ENCODE measurements at places on chromosomes 1 and 21.

- DNase-seq = no peak
These were observed 64.6 kb upstream of the DIP2A start for GRCh38 chr21:46393941-46394594.

GRCh38 chr1:27622828-27623227 is 12.2 kb downstream of the FGR start:
- no peak for DNase-seq

- DNase-seq = no peak
These were observed 2.1 kb downstream of the SASS6 start for GRCh38 chr1:100130552-100131077.

GRCh38 chr1:220888417-220888986 is 9.3 kb downstream of the HLX start:
- no peak for DNase-seq

DNA sequence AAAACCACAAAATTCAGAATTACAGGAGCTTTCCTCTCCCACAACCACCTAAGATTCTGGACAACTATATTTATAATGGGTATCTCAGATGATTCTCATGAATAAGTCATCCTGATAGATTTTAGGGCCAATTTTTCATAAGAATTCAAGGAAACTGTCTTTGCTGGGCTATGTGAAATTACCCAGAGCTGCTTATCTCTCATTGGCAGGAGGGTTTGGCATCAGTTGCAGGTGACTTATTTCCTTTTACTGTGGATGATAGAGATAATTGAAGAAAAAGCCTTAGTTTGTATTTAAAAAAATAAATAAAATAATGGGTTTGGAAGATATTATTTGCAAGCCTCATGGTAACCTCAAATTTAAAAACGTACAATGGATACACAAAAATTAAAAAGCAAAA is 38.2 kb upstream of the WDR26 start:
- DNase-seq = no peak

DNA sequence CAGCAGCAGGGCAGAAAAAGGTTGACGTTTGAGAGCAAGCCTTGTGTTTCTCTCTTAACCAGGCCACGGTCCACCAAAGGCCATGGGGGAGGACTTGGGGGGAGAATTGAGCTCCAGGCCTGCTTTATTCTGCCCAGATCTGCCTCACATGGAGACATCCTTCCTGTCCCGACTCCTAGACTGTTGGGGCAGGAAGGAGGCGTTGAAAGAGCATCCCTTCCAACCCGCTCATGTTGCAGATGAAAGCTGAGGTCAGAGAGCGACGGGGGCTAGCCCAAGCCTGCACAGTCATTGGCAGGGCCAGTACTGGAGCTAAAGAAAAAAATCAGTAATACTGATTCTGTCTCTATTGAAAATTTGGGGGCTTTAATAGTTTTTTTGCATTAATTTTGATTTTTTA is 46.6 kb downstream of the MYOM3 start:
- no peak for DNase-seq

- peak; percentile 60 for DNase-seq
These were observed 207.7 kb downstream of the HHAT start for GRCh38 chr1:210536254-210536961.

DNA sequence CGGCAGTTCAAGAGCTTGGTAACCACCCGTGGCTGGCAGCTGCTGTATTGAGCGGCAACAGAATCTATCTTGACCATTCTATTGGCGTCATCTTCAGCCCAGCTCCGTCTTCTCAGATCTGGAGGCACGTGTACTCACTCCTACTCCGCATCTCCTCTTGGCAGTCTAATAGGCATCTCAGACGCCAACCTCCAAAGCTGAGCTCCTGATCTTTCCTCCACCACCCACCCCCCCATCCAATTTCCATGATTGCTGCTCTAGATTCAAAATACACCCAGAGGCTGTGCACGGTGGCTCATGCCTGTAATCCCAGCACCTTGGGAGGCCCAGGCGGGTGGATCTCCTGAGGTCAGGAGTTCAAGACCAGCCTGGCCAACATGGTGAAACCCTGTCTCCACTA is 84.6 kb upstream of the CASZ1 start:
- no peak for DNase-seq

DNA sequence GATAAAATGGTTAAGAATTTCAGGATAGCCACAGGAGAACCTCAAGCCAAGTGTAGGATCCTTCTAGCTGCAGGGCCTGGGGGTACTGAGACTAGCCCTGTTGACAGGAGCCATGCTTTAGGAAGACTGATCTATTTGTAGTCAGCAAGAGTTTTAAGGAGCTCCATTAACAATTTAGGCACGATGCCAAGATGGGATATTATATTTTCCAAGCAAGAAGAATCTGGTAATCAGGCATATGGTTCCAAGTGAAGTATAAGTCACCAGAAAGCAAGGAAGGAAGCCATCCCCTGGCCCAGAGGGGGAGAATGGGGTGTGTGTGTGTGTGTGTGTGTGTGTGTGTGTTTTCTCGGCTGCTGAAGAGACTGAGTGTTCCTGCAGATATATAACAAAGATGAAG is 7.0 kb downstream of the IFNAR2 start:
- DNase-seq = no peak

DNA sequence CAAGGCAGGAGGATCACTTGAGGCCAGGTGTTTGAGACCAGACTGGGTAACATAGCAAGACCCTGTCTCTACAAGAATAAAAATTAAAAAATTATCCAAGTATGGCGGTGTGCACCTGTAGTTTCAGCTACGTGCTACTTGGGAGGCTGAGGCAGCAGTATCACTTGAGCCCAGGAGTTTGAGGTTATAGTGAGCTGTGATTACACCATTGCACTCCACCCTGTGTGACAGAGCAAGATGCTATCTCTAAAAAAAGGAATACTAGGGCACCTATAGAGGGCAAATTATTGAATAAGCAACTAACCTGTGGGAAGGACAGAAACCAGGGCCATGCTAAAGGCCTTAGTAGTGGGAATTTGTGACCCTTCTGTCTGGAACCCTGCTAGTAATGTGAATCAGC is 86.1 kb downstream of the TENT5C start:
- no peak for DNase-seq

- no peak for DNase-seq
These were observed 1690.5 kb downstream of the KCNT2 start for GRCh38 chr1:194917769-194918168.

DNA sequence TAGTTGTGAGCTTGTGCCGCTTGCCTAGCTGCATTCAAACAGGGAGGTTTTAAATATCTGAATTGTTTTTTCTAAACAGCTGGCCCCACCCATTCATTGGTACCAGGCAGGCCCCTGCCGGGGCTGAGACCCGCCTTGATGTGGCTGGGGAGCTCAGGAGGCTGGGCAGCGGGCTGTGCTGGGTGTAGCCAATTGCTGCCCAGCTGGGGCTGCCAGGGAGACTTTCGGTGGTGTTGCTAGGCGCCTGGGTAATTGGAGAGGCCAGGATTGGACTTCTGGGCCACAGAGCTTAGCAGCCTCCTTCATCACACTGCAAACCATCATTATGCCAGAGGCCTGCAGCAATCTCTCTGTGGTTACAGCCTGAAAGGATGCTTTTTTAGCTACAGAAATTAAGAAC is 12.2 kb downstream of the RHBDL2 start:
- peak; percentile 3 for DNase-seq

GRCh38 chr21:41763996-41764395 is 2.9 kb downstream of the RIPK4 start:
- no peak for DNase-seq

DNA sequence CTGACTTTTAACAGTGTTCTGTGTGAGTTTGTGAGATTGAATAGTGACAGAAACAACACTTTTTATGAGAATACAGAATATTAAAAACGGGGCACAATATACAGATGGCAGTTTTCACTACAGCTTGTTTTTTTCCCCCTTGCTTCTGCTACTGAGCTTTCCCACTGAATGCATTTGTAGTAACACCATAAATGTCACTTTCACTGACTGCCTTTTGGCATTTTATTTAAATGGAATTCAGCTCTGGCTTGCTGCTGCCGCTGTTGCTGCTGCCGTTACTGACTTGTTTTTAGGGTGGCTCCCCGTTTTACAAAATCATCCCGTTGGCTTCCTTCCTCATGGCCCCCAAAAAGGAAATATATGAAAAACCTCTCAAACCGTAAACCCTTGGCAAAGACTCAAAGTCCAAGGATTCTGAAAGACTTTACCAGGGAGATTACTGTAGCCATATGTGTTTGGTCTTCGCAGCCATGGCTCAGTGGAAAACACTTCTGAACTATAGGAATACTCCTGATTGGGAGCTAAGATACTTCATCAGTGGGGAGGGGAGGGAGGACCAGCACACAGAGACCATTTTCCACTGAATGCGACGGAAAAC is 151.0 kb downstream of the NUF2 start:
- peak; percentile 31 for DNase-seq

DNA sequence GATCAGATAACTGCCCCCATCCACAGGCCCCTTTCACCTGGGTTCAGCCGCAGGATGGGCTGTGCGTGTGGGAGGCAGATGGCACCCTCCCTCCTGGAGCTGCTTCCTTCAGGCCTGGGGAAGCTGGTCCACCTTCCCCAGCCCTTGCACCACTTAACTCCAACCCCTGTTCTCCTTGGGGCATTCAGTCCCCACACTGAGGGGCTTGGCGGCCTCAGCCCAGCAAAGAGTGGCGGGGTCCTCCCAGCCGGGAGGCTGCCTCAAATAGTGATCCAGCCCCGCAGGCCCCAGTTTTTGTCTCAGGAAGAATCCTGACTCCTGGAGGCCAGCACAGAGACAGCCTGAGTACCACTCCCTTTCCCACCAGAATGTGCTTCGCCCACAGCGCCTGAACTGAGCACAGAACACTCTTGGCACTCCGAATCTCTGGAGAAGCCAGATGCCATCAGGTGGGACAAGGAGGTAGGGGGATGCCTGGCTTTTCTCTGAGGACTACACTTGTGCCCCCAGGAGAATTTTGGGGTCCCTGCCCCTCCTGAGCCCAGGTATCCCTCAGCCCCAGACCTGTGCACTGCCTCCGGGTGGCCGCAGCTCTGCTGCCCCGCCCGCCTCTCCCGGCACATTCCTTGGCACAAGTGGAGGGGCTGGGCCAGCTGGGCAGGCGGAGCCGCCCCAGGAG is 936 bp downstream of the PAQR6 start:
- no peak for DNase-seq

GRCh38 chr1:45492691-45493090 is 1.7 kb upstream of the TESK2 start:
- no peak for DNase-seq

DNA sequence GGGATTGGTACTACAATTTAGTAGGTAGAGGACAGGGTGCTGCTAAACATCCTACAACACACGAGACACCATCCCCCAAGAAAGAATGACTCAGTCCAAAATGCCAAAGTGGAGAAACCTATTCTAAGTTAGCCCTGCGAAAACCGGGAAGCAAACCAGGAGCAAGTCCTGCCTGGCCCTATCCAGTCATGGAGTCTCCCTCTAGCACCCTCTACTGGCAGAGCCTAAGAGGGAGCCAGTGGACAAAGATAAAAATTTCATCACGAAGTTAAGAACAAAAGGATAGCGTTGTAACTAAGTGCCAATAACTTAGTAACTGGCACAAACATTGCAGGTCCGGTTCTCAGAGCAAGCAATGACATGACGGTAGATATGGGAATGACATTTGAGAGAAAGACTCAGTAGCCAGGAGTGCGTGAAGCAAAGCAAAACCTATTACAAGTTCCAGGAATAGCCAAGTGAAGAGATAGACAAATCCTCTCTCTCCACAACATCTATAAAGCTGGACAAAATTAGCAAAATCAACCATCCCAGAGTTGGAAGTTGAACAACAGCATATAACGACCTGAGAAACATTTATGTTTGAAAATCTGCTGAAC is 383.5 kb downstream of the OMA1 start:
- peak; percentile 2 for DNase-seq

GRCh38 chr21:24861471-24861870 is 745.8 kb downstream of the MRPL39 start:
- no peak for DNase-seq

DNA sequence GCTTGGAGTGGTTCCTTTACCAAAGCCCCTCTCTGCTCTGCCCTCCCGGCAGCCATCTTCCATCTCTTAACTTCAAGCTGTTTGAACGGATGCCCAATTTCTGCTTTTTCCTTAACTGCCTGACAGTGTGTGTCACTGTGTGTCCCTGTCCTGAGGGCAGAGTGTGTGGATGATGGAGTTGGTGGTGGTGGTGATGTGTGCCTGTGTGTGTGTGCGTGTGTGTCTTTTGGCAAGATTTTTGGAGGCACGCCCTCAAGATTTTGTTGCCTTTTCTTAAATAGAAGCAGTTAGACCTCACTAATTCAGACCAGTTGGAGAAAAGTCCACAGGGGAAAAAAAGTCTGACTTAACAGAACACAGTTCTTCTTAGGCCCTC is 30.3 kb downstream of the SERTAD4 start:
- DNase-seq = no peak

DNA sequence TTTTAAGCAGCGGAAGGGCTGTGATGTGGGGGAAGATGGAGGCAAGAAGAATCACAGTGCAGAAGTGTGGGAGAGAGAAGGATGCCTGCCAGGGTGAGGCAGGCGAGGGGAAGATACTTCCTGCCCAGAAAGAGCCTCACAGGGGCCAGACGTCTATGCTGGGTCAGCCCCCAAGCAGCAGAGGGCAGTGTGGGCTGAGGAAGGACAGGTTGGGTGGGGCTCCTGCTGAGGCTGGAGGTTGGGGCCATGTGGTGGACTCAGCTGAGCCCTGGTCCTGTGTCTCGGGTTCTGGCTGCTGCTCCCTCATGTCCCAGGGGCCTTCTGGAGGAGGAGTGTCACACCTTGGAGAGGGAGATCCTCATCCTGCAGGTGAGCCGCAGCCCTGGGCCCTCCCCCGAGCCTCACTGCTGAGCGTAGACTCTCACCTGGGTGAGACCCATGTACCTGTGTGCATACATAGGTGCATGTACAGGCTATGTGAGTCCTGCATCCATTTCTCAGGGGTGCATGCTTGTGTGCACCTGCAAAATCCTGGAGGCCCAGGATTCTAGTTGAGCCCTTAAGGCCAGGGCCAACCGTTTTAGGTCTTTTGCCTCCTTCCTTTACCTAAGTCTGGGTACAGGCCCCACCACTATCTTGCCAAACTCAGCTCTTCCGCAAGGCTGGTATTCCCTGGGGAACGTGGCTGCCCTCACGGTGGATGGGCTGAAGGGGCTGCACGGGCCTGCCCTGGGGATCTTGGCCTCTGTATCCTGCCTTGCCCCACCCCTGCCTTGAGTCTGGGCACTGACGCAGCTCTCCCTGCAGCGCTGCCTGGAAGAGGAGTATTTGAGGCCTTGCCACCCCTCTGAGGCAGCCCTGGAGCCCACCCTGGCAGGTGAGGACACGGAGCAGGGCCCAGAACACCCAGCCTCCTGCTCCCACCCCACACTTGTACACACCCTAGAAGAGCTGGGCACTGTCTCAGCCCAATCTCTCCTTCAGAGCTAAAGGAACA is 3.7 kb downstream of the CCDC24 start:
- DNase-seq = no peak

DNA sequence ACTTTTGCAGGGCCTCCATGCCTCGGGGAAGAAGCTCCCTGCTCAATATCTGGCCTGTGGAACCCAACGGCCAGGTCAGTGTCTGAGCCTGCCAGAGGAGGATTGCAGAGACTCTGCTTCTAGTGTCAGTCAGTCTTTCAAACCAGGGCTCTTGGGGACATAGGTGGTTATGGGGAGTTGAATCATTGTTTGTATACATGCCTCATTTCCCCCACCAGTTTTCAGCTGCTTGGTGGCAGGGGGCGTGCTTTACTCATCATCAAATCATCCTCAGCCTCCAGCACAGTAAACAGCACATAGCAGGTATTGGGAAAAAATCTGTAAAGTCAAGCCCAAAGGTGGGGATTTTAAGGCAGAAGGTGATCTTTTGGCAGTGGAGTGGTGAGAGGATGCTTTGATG is 17.4 kb upstream of the FAM89A start:
- no peak for DNase-seq
